DMS79 (cell line): ENCODE measurements at places on chromosomes 1 and 21.

GRCh38 chr1:66351478-66351877, 182.5 kb upstream of the SGIP1 start:
- DNase-seq = no peak

GRCh38 chr1:224727351-224728289, 111.5 kb downstream of the CNIH3 start:
- DNase-seq = no peak

GRCh38 chr1:244678697-244679096, 25.8 kb downstream of the DESI2 start:
- DNase-seq = no peak

- DNase-seq = no peak
These were observed 338.5 kb downstream of the KCTD3 start for GRCh38 chr1:215905493-215906115.

DNA sequence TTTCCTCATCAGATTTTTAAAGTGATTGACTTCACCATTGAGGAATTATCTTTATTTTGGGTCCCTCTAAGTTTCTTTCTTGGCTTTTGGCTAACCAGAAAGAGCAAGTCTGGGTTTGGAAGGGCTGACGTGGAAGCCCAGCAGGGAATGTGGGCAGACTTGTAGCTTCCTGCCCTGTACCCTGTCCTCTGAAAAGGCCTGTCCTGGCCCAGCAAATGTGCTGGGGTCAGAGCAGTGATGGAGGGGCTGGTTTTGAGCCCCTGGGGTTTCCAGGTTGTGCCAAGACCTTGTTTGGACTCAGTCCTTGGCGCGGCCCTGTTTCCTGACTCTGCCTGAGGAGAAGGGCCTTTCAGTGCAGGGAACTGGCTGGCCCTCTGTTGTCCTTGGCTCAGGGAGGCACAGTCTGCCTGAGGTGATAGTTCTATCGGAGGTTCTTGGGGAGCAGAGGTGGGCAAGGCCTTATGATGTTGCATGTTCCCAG, 72.1 kb downstream of the UCK2 start:
- DNase-seq = no peak

DNA sequence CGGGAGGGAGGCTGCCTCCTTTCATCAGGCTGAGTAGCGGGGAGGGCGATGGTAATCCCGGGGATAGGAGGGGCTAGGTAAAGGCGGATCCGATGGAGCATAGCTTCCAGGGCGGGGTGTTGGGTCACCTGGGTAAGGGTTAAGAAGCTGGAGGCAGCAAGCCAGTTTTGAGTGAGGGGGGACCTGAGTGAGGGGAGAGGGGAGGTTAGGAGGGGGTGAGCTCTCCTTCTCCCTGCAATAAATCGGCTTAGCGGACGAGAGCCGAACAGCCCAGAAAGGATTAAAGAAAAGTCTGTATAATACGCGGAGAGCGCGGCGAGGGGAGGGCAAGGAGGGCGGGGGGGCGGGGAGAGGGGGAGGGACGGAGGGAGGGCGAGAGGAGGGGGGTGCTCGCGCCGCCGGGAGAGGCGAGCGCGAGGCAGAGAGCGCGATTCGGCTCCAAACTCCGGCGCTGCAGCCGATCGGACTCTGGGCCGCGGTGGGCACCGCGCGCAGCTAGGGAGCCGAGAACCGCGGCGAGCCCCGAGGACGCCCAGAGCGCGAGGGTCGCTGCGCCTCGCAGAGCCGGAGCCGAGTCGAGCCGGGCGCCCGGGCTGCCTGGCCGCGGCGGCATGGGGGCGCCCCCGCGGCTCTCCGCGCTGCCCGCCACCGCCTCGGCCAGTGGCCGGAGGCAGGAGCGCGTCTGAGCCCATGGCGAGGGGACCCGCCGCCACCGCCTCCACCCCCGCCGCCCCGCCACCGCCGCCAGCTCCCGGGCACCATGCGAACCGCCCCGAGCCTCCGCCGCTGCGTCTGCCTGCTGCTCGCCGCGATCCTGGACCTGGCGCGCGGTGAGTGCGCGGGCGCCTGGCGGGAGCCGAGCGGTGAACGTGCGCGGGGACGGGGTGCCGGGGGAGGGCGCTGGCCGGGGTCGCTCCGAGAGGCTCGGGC, at the start of gene IGSF21:
Gene IGSF21, plus strand, starts transcription at position 430 of the 930 bp plus-strand sequence. Its CDS starts 331 bp downstream, at position 761.
- peak; percentile 57 for DNase-seq

- DNase-seq = no peak
These were observed 7.2 kb upstream of the ETS2 start for GRCh38 chr21:38798481-38798882.

- DNase-seq = no peak
These were observed 15.3 kb downstream of the VAV3 start for GRCh38 chr1:107949467-107950253.

DNA sequence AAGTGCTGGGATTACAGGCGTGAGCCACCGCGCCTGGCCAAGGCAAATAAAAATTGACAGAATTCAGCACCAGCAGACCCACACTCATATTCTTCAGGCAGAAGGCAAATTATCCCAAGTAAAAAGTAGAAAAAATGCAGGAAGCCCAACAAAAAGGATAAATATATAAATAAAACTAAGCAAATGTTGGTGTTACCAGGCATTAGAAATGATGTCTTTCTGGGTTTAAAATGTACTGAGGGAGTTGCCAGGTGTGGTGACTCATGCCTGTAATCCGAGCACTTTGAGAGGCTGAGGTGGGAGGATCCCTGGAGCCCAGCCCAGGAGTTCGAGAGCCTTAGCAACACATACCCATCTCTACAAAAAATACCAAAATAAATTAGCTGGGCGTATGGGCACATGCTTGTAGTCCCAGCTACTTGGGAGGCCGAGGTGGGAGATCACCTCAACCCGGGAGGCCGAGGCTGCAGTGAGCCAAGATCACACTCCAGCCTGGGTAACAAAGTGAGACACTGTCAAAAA, 6.3 kb downstream of the INTS11 start:
- DNase-seq = peak; percentile 51

GRCh38 chr1:164678136-164678700, 119.2 kb downstream of the PBX1 start:
- no peak for DNase-seq

DNA sequence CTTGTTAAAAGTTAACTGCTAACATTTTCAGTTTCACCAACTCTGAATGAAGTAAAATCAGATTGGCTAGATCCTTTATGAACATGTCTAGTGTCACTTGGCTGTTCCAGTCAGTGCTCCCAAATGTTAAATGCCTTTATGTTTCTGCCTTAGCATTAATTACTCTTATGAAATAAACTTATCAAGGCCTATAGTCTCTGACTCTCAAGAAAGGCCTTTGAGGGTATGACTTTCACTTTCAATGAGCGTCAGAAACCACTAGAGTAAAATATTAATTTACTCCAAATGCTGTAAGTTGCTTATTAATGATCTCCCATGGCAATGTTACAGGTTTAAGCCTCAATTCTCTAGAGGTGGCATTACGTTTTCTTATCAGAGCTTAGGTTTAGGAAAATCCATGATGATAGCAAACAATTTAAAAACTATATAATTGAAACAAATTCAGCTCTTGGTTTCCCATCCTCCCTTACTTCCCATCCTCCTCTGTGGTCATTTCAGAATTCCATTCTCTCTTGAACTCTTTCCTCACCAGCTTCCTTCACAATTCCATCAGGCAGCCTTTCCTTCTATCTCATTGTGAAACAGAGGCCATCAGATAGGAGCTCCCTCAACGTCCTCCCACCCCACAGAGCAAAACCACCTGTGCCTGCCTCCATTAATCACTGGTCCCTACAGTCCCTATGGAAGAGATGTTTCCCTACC, 108.6 kb upstream of the COP1 start:
- DNase-seq = no peak

- no peak for DNase-seq
These were observed 23.4 kb upstream of the KIAA1614 start for GRCh38 chr1:180889325-180889724.

GRCh38 chr1:25642574-25643108, 26.1 kb downstream of the MAN1C1 start:
- no peak for DNase-seq
